Astrocyte (in vitro differentiated cells and primary cell): ENCODE measurements at places on chromosomes 2 and 18. TPM values are rescaled to one million over a fixed set of nuclear protein-coding genes. Genes with fewer than 3 reads are reported as not detected.
A peak's percentile ranks its signal among the peaks of the same experiment; 100 is the strongest.

Gene LRRTM1
- total RNA-seq = not detected in 2 replicates

Gene RAPGEF4
- total RNA-seq = 0.62 and 1.1 TPM in 2 replicates

DNA sequence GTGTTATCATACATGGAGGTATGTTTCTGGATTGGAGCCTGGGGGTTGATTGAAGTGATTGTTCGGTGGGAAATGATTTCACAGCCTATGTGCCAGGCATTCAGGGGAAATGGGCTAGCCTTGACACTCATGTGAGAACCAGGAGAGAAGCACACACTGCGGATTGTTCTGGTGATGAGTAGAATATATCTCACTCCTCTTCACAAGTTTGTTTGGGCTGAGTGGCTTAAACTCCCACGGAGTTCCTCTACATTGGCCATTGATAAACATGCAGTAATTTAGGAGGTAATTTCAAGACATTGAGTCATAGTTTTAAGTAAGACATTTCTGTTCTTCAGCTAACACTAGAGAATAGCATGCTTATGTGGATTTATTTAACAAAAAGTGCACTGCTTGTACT lies 498.9 kb upstream of the NETO1 start:
- peaks cover 4% of the 10 kb centered on the region for H3K4me1 ChIP-seq
- H3K27ac ChIP-seq = no peak overlapping the region
- no peaks in the 10 kb centered on the region for H3K36me3 ChIP-seq
- peak; percentile 52 for DNase-seq
- no peak overlapping the region for H3K4me3 ChIP-seq
- no peaks in the 10 kb centered on the region for H3K27me3 ChIP-seq

DNA sequence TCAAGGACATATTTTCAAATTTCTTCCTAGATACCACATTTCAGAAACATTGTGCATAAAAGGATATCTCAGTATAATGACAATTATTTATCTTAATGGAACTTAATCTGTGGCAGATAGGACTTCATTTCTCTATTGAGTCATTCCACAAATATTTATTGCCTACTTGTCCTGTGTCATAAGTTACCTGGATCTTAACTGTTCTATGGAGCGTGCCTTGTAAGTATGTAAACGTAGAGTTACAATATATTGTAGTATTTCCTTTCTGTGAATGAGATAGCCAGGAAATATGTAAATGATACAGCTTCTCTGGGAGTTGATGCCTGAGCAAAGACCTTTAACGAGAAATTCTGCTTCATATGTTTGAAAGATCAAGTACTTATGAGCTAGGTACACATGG lies 2.5 kb downstream of the AGFG1 start:
- H3K27ac ChIP-seq = no peak overlapping the region
- DNase-seq = no peak
- H3K4me1 ChIP-seq = peaks cover 13% of the 10 kb centered on the region
- no peaks in the 10 kb centered on the region for H3K27me3 ChIP-seq

Gene CYTIP
- 0.12 and 0.16 TPM in 2 replicates for total RNA-seq

GRCh38 chr2:28438532-28439063 lies 45.9 kb downstream of the FOSL2 start:
- no peaks in the 10 kb centered on the region for H3K4me1 ChIP-seq
- no peak overlapping the region for H3K4me3 ChIP-seq
- no peak for DNase-seq
- no peaks in the 10 kb centered on the region for H3K36me3 ChIP-seq
- H3K27me3 ChIP-seq = no peaks in the 10 kb centered on the region
- H3K27ac ChIP-seq = no peak overlapping the region

DNA sequence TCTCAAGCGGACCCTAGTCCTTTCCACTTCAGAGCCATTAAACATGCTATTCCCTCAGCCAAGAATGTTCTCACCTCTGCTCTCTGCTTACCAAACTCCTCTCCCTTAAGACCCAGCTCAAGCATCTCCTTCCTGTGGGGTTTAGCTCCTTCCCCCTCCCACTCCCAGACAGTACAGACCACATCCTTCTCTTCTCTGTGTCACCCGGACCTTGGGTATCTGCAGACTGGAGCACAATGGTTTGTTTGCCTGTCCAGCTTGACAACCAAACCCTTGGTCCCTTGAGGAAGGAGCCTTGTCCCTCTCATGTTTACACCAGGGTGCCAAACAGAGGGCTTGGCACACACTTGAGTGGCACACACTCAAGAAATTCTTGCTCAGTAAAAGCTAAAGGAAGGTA lies 4.1 kb upstream of the CD8A start:
- no peak overlapping the region for H3K27ac ChIP-seq
- DNase-seq = no peak
- H3K4me1 ChIP-seq = no peaks in the 10 kb centered on the region
- H3K27me3 ChIP-seq = peaks cover 34% of the 10 kb centered on the region

Gene TDRD15
- not detected in 2 replicates for total RNA-seq

DNA sequence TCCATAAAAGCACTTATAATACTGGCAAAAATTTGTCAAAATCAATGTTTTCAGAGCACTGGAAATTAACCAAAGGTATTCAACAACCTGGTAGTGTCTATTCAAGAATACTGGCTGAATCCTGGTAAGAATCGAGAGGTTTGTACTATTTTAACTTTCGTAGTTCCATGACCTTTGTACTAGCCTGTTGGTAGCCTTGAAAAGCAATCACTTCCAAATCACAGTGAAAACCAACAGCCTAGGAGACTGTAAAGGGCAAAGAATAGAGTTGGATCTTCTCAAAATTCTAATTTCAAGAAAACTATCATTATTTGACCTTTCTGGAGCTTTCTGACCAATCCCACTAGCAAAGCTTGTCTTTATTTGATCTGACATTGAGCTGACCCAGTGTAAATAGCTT lies 64.8 kb upstream of the CCDC178 start:
- no peaks in the 10 kb centered on the region for H3K27me3 ChIP-seq
- H3K4me1 ChIP-seq = no peaks in the 10 kb centered on the region
- H3K36me3 ChIP-seq = no peaks in the 10 kb centered on the region
- no peak overlapping the region for H3K27ac ChIP-seq
- no peak for DNase-seq
- H3K4me3 ChIP-seq = no peak overlapping the region

Gene KIF1A
- total RNA-seq = 20.3 and 51.2 TPM in 2 replicates

- no peak overlapping the region for H3K27ac ChIP-seq
- DNase-seq = no peak
- peaks cover 39% of the 10 kb centered on the region for H3K4me1 ChIP-seq
- H3K27me3 ChIP-seq = no peaks in the 10 kb centered on the region
Observed at GRCh38 chr18:58847383-58848071, 17.1 kb upstream of the ZNF532 start.

DNA sequence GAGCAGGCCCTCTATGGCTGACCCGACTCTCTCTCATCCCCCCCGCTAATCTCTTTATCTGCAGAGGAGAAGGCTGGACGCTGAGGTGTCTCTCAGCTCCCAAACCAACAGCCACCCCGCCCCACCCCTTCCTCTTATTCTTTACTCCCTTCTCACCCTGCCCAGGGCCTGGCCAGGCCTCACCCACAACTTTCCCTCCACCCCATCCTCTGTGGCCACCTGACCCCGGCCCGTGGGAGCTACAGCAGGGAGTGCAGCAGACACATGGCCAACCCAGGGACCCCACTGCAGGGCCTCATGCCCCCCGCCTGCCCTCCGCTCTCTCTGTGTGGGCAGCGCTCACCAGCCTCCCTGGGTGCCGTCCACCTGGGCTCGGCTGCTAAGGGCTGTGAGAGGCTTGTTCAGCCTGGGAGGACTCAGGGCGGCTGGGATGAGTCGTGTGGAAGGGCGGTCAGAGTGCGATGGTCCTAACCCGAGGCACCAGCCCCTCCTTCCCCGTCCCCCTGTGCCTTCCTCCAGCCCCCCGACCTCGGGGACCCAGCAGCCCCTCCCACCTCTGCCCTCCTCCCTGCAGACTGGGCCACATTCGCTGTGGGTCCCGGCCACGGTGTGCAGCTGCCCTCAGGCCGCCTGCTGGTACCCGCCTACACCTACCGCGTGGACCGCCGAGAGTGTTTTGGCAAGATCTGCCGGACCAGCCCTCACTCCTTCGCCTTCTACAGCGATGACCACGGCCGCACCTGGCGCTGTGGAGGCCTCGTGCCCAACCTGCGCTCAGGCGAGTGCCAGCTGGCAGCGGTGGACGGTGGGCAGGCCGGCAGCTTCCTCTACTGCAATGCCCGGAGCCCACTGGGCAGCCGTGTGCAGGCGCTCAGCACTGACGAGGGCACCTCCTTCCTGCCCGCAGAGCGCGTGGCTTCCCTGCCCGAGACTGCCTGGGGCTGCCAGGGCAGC lies 6.8 kb downstream of the NEU4 start:
- no peaks in the 10 kb centered on the region for H3K27me3 ChIP-seq
- no peak overlapping the region for H3K27ac ChIP-seq
- no peaks in the 10 kb centered on the region for H3K4me1 ChIP-seq
- no peak for DNase-seq
- no peak overlapping the region for H3K4me3 ChIP-seq
- H3K36me3 ChIP-seq = no peaks in the 10 kb centered on the region

GRCh38 chr2:163580757-163581156 lies 155.1 kb downstream of the FIGN start:
- no peaks in the 10 kb centered on the region for H3K36me3 ChIP-seq
- no peak for DNase-seq
- no peak overlapping the region for H3K4me3 ChIP-seq
- no peak overlapping the region for H3K27ac ChIP-seq
- H3K4me1 ChIP-seq = no peaks in the 10 kb centered on the region

DNA sequence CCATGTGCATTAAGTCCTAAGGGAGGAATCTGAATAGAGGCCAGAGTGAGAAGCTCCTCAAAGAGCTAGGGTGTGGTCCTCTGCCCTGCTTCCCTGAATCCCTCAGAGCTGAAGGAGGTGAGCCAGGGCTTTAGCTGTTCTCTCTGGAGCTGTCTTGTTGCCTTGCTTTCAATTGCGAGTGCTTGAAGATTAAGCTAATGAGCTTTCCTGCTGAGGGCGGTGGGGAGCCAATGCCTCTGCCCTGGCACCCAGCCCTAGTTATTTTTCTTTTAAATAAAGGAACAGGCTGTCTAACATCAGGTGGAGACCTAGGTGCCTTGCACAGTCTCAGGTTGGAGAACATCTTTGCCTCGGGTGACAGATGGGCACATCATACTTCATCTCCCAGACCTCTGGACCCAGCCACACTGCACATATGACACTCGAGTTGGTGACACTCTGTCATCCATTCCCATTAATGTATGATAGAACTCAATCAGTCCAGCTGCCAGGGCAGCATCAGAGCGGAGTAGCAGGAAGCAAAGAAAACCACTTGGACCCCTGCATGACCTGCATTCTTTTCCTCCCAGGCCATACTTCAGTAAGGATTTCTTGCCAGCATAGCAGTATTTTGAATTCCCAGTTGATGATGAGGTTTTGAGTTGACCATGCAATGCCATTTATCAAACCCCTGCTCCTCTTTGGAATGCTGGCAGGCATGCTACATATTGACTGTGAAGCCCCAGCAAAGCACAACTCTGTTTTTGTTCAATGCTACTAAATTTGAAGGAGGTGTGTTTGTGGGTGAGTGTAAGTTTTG lies 292.7 kb downstream of the RNF144A start:
- peak; percentile 89 for DNase-seq
- no peak overlapping the region for H3K4me3 ChIP-seq
- no peak overlapping the region for H3K27ac ChIP-seq

GRCh38 chr2:88549616-88550292 lies 77.5 kb downstream of the EIF2AK3 start:
- no peaks in the 10 kb centered on the region for H3K4me1 ChIP-seq
- H3K27ac ChIP-seq = no peak overlapping the region
- no peak for DNase-seq
- no peaks in the 10 kb centered on the region for H3K36me3 ChIP-seq
- H3K27me3 ChIP-seq = peaks cover 7% of the 10 kb centered on the region

Gene HOXD10
- not detected in 2 replicates for total RNA-seq

GRCh38 chr2:79004680-79005079 lies 20.8 kb upstream of the REG3G start:
- DNase-seq = no peak
- H3K27ac ChIP-seq = no peak overlapping the region
- H3K4me1 ChIP-seq = no peaks in the 10 kb centered on the region
- no peaks in the 10 kb centered on the region for H3K27me3 ChIP-seq
- no peak overlapping the region for H3K4me3 ChIP-seq

DNA sequence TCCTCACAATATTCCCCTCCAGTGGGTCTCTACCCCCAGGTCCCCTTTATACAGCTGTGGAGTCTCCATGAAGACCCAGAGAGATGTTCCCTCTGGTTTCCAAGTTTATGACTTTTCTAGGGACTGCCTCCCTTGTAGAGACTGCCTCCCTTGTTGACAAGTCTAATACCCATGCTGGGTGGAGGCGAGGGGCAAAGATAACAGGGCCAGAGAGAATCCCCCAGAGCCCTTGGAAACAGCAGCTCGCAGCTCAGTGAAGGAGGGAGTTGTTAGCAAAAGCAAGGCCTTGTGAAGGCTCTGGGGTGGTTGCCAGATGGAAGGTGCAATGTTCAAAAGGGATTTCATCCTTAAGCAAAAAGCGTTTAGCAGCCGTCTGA lies 75.0 kb upstream of the GATA6 start:
- H3K27ac ChIP-seq = no peak overlapping the region
- H3K27me3 ChIP-seq = peaks cover 8% of the 10 kb centered on the region
- no peaks in the 10 kb centered on the region for H3K4me1 ChIP-seq
- no peaks in the 10 kb centered on the region for H3K36me3 ChIP-seq
- H3K4me3 ChIP-seq = no peak overlapping the region
- DNase-seq = no peak

DNA sequence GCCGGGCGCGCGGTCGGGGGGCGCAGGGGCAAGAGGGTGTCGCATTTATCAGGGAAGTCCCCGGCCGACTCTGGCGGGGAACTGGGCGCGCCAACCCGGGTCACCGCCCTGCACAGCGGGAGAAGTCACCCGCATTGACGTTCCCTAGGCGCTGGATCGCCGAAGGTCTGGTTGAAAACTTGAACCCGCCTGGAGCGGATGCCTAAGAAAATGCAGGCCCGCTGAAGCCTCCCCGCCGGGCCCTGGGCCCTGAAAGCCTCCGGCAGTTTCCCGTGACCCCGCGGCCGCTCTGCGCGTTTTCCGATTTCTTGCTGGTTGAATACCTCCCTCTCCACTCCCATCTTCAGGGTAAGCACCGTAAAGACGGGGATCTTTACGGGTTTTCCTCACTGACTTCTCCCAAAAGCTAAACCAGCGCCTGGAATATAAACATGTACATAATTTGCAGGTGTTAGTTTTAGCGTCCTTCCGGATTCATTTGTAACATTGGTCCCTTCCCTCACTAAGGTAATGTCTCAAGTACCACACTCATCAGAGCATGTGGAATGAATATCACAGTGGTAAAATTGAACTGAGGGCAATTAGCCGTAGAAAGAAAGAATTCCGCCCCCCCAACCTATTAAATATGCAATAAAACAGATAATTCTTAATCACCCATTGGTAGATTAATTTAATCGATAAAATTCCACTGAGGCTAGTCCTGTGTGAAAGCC lies 675 bp upstream of the SPIRE1 start:
- DNase-seq = peak; percentile 31
- H3K36me3 ChIP-seq = no peaks in the 10 kb centered on the region
- peak overlapping the region; percentile 50 for H3K27ac ChIP-seq
- no peaks in the 10 kb centered on the region for H3K27me3 ChIP-seq

Gene DHRS9
- not detected in 2 replicates for total RNA-seq

GRCh38 chr2:25324905-25325592 lies 16.7 kb downstream of the DNMT3A start:
- no peak overlapping the region for H3K27ac ChIP-seq
- no peaks in the 10 kb centered on the region for H3K36me3 ChIP-seq
- peak; percentile 75 for DNase-seq
- no peaks in the 10 kb centered on the region for H3K27me3 ChIP-seq

Gene DOK1
- 19.1 and 19.3 TPM in 2 replicates for total RNA-seq

- no peaks in the 10 kb centered on the region for H3K36me3 ChIP-seq
- DNase-seq = no peak
- no peaks in the 10 kb centered on the region for H3K27me3 ChIP-seq
- no peak overlapping the region for H3K4me3 ChIP-seq
- H3K27ac ChIP-seq = no peak overlapping the region
- peaks cover 19% of the 10 kb centered on the region for H3K4me1 ChIP-seq
Observed at GRCh38 chr2:60529785-60530627, 23.4 kb downstream of the BCL11A start.

Gene FAP
- total RNA-seq = 0.96 and 1.3 TPM in 2 replicates
